ENCODE measurements at places on chromosomes 7 and 10.

GRCh38 chr10:45487735-45488134 lies 113.7 kb downstream of the ALOX5 start:
- no peak for DNase-seq

DNA sequence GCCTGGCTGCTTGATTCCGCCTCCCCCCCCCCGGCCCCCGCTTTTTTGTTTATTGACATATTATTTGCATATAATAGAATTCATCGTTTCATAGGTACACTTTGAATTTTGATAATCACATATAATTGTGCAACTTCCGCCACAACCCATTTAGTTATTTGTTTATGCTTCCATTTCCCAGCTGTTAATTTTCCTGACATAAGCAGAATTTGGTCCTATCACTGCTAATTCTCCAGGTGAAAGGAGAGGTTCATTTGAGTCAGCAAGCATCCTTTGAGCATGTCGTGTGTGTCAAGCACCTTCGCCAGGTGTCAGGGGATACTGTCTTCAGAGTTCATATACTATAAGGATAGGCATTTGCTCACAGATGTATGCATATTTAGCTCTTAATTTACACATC lies 102.2 kb downstream of the CELF2 start:
- no peak for DNase-seq

GRCh38 chr10:89888321-89889070 lies 187.1 kb downstream of the KIF20B start:
- no peak for DNase-seq

DNA sequence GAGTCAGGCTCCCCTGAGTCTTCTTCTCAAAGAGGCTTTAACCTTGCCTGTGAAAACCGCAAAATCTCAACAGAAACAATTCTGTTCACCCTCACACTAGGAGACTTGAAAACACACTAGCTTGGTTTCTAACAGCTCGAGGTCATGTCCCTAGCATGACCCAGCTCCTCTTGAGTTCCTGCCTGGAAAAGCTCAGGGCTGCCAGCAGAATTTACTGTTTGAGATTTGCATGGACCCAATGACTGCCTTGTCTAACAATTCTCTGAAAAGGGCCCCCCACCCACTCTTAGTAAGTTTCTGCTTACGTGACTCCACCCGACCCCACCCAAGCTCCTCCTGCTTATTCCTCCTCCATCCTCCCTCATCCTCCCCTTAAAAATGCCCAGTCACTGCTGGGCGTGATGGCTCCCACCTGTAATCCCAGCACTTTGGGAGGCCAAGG lies 85.1 kb upstream of the KMT2C start:
- no peak for DNase-seq

GRCh38 chr7:150973571-150974451 lies 4.3 kb downstream of the KCNH2 start:
- no peak for DNase-seq

- no peak for DNase-seq
Observed at GRCh38 chr10:124700293-124701037, 43.7 kb downstream of the FAM53B start.

GRCh38 chr10:116674901-116675423 lies 54.2 kb downstream of the PNLIPRP2 start:
- no peak for DNase-seq

DNA sequence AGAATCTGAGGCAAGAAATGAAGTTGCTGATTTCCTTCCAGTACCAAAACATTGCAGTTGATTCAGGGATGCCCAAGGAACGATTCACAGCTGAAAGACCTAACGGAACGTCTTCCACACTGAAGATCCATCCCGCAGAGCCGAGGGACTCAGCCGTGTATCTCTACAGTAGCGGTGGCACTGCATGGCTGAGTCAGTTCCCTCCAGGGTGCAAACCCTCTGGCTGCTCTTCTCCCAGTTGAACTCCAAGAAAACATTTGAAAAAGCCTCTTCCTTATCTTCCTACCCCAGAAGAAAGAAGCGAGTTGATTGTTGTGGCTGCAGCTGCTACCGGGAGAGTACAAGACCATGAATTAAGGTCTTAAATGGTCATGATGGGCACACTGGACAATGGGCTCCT lies 147.1 kb upstream of the PRSS1 start:
- no peak for DNase-seq

DNA sequence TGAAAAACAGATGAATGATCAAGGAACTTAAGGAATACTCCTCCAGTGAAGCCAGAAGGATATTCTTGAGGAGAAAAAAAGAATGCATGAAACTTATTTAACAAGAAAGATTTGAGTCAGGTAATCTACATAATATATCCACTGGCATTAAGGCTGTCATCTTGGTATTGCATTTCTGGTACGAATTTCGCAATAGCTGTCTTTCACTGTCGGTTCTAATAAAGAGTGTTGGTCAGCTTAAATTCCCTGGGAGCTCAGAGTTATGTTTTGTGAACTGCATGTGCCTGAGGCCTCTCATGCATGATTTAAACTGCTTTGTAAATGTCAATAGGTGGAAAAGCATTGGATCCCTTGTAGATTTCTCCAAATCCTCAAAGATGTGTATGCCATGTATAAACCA lies 565.3 kb upstream of the GALNT17 start:
- no peak for DNase-seq

- no peak for DNase-seq
Observed at GRCh38 chr7:131021460-131021859, 287.5 kb upstream of the KLF14 start.

- no peak for DNase-seq
Observed at GRCh38 chr7:143495851-143496250, 18.2 kb downstream of the TAS2R41 start.

DNA sequence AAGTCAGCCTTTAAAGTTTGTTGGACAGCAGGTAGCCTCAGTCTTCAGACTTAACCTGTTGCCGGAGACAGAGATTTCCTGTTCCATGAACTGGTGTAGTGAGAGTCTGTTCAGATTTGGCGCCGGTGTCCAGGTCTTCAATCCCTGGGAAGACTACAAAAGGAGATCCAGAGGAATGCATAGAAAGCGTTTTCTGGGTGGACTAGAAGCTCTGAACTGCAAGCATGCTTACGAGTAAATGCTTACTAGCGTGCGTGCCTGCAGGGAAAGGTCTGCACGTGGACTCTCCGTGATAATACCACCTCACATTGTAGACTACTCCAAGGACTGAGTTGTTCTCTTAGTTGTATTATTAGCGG lies 878 bp downstream of the GLRX3 start:
- no peak for DNase-seq

DNA sequence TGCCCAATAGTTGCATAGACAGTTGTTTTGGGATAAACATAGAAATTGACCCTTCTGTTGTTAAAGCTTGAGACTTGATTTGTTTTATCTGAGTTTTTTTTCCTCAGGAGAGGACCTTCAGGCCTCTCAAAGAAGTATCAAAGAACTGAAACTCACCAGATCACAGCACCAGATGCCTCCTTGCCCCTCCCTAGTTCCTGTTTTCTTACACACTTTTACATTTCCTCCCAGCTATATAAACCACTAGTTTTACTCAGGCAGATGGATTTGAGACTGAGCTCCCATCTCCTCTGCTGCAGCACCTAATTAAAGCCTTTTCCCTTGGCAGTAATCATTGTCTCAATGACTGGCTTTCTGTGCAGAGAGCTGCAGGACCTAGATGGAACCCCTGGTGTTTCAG lies 150.6 kb upstream of the NRG3 start:
- no peak for DNase-seq

DNA sequence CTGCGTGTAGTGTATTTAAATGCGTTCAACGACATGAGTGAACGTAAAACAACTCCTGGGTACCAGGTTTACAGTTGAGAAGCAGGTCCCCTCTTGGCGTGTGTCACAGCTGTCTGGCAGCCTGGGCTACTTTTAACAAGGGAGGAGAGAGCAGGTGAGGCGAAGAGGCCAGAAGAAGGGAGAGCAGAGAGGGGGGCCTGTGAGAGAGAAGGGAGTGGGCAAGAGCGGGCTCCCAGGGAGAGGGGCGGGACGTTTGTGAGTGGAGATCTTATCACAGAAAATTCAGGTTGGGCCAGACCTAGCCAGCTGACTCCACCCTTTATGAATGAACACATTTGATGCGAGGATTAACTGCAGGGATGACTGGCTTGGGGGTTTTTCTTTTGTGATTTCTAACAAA lies 154.0 kb downstream of the CAMK1D start:
- DNase-seq = no peak

- DNase-seq = peak; percentile 8
Observed at GRCh38 chr7:12111422-12112405, 99.4 kb upstream of the TMEM106B start.

DNA sequence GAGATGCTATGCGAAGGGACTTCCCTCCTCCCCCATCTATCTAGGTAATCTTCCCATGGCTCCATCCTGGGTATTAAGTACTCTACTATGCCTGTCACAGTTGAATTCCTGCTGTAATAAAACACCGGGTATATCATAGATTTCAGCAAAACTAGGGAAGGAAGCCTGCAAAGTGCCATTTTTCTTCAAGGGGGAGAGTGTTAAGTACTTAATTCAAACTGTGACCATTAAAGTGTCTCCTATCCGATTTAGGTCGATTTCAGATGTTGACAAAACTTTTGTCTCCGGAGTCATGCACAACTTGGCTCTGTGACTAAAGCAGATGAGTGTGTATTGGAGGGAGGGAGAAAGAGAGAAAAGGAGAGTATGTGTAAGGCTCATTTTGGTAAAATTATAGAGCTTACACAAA lies 4.6 kb downstream of the HOXA4 start:
- no peak for DNase-seq

DNA sequence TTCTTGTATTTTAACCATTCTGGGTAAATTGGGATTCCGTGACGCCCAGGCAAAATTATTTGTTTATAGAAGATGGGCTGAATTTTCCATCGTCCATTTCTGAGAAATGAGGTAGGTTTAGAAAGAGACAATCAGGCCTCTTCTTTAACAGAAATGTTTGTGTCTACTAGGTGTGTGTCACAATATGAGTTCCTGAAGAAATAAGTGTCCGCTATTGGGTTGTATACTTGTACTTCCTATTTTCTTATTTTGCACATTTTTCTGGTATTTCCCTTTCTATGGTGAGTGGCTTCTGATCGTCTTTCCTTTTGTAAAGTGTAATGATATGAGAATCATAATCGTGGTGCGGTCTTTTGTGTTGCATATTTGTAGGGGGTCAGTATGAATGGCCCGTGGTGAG lies 83.9 kb downstream of the TCF7L2 start:
- no peak for DNase-seq

DNA sequence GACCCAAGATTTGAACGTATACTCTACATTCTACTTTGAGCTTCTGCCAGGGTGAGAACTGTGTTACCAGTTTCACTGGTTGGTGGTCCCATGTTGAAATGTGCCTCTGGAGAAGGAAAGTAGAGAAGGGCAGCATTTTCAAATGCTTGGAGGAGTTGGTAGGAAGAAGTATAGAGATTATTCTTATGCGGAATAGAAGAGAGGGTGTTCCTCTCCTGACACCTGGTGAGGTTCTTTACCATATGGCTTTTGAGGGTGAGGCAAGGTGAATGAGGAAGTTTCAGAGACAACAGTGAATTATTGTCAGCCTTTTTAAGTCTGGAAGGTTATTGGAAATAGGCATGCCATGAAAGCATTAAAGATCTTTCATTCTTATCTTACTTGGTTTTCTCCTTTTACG lies 34.3 kb downstream of the R3HCC1L start:
- no peak for DNase-seq

- DNase-seq = no peak
Observed at GRCh38 chr10:11551916-11552602, 59.4 kb downstream of the USP6NL start.

- DNase-seq = no peak
Observed at GRCh38 chr10:70954381-70955176, 66.2 kb upstream of the PCBD1 start.

- no peak for DNase-seq
Observed at GRCh38 chr10:22816298-22816653, 101.9 kb upstream of the PIP4K2A start.

- DNase-seq = no peak
Observed at GRCh38 chr7:117319181-117319580, 3.7 kb downstream of the WNT2 start.

DNA sequence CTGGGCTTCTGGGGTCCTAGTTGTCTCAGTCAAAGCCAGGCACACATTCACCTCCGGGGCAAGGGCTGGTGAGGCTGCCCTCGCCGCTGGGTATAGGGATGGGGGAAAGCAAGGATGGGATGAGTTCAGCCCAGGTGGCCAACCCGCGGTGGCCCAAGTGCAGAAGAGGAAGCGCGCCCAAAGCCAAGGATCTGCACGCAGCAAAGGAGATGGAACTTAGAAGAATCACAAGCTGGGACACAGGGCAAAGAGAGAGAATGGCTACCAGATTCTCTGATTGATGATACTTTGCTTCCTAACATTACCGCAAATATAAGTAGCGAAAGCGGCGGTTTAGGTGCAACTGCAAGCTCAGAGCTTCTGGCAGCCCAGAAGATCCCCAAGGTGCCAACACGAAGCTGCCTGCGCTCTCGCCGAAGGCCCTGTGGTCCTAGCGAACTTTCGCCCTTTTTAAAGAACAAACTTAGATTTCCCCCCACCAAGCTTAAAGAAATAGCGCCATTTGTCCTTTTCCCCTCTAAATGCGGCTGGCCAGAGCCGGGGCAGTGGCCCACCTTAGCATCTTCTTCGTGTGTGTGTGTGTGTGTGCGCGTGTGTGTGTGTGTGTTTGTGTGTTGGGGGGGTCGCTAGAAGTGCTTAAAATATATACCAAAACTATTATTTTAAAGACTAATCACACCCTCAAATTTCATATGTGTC lies 927 bp upstream of the MKX start:
- DNase-seq = no peak

DNA sequence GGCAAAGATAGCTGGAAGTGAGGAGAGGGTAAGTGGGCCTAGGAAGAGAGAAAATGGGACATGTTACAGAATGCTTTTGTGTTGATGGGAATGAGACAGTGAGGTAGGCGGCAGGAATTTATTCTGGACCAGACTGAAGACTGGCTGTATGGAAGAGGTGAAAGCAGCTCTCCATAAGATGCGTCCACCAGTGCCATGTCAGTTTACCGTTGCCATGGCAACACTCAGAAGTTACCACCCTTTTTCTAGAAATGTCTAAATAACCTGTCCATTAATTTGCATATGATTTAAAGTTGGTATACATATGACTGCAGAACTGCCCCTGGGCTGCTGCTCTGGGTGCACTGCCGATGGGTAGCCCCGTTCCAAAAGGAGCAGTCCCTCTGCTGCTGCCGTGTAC lies 46.7 kb downstream of the RAB18 start:
- no peak for DNase-seq

- DNase-seq = no peak
Observed at GRCh38 chr7:121017586-121017985, 29.1 kb downstream of the CPED1 start.

DNA sequence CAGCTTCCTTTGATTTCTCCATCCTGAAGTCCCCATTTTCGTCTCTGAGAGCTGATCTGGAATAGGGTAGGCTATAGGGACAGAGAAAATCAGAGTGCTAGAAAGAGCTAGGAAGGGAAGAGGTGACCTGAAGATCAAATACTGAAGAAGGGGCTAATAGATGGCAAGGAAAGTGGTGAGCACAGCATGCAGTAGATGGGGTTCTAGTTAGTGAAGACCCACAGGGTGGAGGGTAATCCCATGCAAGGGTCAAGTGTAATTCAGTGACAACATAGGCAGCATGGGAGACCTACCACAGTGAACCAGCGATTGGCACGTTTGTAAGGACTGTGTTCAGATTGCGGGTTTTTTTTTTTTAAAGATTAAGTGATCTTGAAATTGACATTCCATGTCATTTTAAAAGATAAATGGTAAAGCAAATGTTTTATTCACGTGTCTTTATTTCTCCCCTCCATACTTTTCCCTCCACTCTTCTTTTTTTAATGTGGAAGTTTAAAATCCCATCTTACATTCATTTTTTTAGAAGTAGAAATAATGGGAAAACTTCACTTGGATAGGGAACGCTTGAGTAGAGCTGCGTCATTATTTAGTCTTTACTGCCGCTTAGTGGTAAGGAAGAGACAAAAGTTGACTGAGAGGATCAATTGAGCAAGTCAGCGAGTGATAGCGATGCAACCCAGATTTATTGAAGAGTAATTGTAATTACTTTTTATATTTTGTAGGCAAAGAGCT lies 21.0 kb upstream of the ABI1 start:
- DNase-seq = peak; percentile 76

Data from G401 (cell line).